NB4 (cell line): ENCODE measurements at places on chromosomes 6 and 20.

GRCh38 chr6:127946388-127946787 lies 45.5 kb upstream of the THEMIS start:
- no peak for DNase-seq

- peak; percentile 61 for DNase-seq
These were observed 10.6 kb downstream of the CTCFL start for GRCh38 chr20:57514273-57514751.

DNA sequence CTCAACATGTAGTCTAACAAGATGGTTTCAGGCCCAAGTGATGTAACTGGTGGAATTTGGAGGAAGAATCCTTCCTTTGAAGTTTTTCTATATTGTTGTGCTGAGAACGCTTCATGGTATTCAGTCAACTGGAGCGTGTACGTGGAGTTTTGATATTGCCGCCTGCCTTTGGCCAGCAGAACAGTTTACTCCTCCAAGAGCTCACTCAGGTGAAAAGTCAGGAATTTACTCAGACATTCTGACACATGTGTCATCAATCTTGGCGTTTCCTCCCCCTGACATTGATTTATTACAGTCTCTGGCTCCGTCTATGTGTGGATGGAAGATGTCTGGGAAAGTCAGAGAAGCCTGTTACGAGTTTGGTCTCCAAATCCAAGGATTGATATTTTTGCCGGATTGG lies 19.0 kb upstream of the TGM2 start:
- no peak for DNase-seq

DNA sequence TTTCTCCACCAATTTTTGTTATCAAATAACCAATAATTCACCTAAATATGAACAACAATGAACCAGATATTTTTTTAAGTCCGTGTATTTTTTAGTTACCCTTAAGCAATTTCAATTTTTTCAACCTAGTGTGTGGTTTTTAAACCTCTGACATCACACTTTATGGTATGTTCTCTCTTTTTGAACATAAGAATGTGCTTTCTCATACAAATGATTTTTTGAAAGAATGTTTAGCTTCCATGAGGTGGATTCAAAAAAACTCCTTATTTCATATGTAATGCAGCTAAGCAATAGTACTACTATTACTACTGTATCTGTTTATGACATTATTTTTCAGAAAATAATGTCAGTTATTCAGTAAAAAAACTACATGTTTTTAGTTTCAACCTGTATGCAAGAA lies 19.4 kb upstream of the MEI4 start:
- no peak for DNase-seq

DNA sequence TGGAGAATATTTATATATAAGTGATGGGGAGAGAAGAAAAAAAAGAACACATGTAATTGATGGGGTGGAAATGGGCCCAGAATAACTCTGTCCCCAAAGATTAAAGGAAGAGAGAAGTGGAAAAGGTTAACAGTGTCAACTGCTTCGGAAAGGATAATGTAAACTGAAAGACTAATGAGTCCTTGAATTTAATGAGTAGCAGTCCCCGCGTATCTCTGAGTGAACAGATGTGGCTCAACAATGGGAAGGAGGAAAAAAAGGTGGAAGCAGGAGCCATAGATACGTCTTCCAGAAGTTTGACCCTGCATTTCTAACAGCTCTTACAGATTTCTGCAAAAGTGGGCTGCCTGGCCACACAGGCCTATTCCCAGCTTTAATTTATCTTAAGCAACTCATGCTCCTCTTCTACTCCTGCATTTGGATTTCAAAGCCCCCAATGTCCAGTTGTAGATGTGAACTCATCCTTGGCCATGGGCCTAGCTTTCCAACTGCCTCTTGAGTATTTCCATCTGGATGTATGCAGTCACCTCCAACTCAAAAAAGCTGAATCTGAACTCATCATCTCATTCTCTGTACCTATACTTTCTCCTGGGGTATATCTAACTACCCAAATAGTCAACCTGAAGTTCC lies 61.3 kb downstream of the DST start:
- DNase-seq, result no peak

DNA sequence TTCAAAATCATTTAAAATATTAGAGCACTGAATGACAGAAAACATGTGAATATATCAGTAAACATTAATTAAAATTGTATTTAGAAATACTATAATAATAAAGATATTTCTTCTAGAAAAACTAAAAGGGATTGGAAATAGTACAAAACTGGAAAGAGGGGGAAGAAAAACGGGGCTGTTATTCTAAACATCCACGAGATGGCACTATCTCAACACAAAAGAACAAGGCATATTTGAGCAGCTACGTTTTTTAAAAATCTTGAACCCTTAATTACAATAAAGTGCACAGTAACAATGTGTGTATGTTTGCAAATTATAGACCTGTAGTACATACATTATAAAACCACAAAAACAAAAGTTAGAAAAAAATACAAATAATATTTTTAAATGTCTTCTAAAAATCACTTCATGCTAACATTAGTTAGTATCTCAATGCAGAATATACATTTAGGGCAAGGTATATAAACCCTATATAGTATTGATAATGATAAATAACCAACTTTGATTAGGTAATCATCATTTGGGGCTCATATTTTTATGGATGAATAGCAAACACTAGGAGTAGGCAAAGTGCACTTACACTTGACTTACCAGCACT lies 42.5 kb upstream of the PNISR start:
- peak; percentile 45 for DNase-seq

- no peak for DNase-seq
These were observed 80.2 kb downstream of the SRC start for GRCh38 chr20:37426106-37426505.
